Activated gamma-delta T cell (primary cell): ENCODE measurements at places on chromosomes 1 and 21.

DNA sequence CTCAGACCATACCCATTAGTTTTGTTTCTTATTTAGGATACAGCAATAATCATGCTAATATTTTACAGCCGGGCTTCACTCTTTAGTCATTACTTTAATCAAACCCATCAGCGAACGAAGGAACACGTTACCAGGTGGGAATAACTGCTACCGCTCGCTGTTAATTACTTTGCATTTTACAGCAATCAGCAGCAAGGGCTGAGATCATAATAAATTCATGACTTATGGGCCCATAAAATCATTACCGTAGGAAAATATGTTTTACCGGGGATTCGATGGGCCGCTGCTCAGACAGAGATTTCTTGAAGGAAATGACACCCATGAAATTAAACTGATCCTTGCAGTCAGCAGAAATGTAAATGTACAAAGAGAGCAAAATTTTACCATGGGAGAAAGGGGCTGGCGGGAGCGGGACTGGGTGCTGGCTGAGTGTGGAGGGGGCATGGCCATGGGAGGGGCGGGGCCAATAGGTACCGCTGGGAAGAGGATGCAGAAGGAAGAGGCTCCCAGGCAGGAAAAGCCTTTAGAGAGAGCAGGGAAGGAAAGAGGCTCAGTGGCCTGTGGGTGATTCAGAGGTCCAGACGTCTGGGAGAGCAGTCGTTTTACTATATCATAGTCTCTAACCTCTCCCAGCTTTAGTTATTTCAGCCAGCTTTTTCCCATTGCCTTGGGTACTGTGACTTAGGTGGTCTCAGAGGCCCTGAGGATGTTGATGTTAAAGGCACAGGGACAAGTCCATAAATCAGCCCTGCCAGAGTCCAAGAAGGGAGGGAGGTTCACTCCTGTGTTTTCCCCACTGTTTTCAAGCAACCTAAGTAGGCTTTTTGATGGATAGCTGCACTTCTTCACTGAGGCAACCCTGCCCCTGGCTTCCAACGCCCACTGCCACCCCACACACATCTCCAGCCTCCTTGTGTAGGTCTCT is 258.9 kb downstream of the SEC16B start:
- no peak for DNase-seq

DNA sequence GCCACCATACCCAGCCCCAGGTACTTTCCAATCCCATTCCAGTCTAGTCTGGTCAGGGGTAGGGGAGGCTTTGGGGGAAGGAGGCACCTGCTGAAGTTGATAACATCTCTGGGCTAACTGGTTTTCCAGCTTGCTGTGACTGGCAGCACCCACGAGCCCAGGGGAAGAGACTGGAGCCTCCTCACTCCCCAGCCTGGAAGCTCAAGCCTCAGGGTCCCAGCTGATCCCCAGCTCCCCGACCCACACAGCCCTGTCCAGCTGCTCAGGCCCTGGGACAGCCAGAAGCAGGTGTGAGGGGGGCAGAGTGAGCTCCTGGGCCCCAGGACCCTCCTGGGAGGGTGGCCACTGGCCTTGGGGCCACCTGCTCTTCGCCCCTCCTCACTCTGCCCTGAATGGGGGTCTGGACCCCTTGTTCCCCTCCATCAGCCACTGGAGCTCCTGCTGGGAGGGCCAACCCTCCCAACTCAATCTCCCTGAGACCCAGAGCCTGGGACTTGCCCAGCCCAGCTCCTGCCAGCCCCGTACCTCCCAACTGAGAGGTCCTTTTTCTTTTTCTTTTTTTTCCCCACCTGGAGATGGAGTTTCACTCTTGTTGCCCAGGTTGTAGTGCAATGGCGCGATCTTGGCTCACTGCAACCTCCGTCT is 23.5 kb upstream of the RNU1-4 start:
- DNase-seq, result no peak

GRCh38 chr1:11518791-11519628 is 40.1 kb downstream of the DISP3 start:
- DNase-seq, result no peak

GRCh38 chr1:181129771-181130606 is 41.5 kb downstream of the IER5 start:
- DNase-seq, result no peak

- DNase-seq, result no peak
Measured at GRCh38 chr1:74222701-74223100, 12.5 kb upstream of the TNNI3K start.

DNA sequence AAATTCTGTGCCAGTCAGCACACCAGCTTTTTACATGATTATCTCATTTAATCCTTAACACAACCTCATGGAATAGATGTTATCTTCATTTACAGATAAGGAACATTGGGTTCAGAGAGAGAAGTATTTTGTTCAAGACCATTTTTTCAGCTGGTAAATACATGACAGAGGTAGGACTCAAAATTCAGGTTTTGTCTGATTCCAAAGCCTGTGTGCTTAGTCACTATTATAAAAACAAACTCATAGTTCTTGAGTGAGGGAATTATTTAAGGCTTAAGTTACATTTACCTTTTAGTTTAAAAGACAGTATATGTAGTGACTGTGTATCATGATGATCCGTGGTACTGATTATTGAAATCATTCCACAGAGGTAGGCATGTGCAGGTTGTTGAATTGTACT is 125.2 kb downstream of the MAGI3 start:
- DNase-seq, result no peak

DNA sequence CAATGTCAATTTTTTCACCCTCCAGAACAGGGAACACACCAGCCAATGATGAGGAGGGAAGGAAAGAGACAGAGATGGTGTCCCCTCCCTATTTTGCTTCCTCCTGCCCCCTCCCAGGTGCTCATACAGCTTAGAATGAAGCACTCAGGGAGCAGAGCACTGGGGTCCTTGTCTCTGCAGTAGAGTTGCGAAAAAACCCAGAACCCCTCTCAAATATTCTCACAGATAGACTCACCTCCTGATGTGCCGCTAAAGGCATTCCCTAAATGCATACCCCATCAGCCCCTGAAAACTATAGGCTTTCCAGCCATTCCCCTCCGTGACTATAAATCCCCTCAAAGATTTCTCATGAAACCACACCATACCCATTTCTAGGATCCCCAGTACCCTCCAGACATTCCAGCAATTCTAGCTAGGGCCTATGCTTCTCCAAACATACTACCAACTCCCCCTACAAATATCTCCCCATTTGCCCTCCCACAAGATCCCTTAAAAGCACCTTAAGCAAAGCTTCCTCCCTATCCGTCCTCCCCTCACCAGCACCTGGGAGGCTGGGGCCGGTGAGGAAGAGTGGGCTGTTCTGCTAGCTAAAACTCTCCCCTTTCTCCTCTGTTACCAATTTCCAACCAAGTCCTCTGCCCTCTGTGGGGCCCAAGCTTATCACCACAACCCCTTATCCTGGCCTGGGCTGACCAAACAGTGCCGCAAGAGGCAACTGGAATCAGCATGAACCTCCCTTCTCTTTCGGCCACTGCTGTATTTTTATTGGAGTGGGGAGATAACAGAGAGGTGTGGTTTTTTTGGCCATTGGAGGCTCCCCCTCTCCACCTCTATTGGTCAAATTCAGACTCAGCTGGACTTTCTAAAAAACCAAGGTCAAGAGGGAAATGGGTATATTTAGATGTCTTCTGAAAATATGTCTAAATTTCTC is 54.7 kb downstream of the RHBG start:
- no peak for DNase-seq

- DNase-seq, result no peak
Measured at GRCh38 chr21:18152371-18152770, 92.3 kb upstream of the CHODL start.

- no peak for DNase-seq
Measured at GRCh38 chr1:109946511-109946910, 35.9 kb downstream of the CSF1 start.
